ENCODE measurements at places on chromosomes 5 and 9.

GRCh38 chr5:58262226-58262625 is 197.7 kb downstream of the PLK2 start:
- peak; percentile 75 for DNase-seq

GRCh38 chr5:17429353-17429752 is 68.7 kb upstream of the TAF11L2 start:
- no peak for DNase-seq

GRCh38 chr9:97660340-97660739 is 26.7 kb downstream of the NCBP1 start:
- DNase-seq, result no peak

GRCh38 chr5:14672082-14672481 is 7.6 kb downstream of the OTULIN start:
- no peak for DNase-seq

DNA sequence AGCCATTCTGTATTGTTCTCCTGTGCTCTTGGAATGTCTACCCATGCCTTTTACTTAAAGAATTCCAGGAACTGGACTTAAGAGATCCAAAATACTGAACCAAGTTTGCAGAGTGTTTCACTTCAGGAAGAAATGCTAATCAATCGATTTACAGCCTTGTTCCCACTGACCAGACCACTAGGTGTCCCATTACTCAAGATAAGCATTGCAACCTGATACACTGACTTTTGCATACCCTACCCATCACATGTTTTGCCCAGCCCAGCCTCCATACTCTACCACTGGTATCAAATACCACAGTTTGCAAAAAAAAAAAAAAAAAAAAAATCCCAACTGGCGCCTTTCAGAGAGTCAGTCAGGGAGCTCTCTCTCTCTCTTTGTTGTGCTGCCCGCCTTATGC is 550.8 kb downstream of the CDH9 start:
- DNase-seq, result no peak

DNA sequence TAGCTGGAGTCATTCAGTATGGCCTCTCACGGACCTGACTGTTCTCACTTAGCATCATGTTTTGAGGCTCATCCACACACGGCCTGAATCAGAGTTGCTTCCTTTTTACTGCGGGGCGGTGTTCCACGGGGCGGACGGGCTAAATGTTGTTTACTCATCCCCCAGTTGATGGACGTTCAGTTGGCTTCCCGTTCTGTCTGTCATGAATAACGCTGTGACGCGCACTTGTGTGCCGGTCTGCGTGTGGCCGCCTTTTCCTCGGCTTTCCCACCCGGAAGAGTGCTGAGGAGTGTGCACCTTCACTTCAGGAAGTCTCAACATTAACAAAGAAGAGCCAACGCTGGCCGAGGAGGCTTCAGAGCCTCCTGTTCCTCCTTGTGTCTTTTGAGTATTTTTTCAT is 39.0 kb upstream of the IRX4 start:
- DNase-seq, result no peak

- peak; percentile 62 for DNase-seq
Observed at GRCh38 chr5:96904054-96904931, 28.0 kb downstream of the ERAP2 start.

GRCh38 chr9:32587901-32588300 is 14.9 kb upstream of the NDUFB6 start:
- DNase-seq, result no peak

- DNase-seq, result no peak
Observed at GRCh38 chr5:152689250-152689711, 284.2 kb upstream of the NMUR2 start.

DNA sequence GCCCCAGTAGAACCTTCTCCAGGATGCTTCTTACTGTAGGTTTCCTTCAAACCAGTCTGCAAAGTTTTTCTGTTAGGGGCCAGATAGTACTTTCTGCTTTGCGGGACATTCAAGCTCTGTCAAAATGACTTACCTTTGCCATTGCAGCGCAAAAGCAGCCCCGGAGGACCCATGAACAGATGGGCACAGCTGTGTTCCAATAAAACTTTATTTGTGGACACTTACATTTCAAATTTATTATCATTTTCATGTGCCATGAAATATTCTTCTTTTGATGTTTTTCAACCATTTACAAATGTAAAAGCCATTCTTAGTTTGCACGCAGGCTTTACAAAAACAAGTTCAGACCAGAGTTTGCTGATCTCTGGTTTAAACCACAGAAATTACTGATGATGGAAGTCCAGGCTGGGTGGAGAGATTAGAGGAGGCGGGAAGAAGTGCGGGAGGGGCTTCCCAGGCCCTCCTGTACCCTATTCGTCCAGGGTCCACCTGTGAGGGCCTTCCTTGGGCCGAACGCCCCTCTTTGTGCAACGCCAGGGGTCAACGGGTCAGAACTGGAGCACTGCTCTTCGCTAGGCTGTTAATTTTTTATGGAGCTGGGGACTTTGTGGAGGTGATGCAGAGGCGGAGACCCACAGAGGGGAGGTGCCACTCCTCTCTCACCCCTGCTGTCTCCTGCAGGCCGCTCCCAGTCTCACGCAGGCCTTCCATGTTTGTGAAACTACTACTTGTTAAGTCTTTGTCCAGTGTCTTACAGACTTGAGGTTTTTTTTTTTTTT is 7.6 kb upstream of the ASS1 start:
- DNase-seq, result no peak

DNA sequence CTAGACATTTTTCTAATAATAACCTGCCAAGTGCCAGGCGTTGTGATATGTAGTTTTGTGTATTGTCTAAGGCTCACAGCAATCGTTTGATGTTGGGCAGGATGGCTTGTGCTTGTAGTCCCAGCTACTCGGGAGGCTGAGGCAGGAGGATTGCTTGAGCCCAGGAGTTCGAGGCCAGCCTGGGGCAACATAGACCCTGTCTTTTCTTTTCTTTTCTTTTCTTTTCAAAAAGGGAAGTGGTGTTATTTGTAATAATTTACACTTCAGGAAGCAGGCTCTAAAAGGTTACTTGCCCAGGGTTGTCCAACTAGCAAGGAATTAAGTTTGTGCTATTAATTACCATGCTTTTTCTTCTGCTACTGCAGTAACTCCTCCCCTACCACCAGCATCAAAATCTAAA is 3.2 kb downstream of the ZNF131 start:
- no peak for DNase-seq

GRCh38 chr9:93090091-93090655 is 5.8 kb upstream of the CARD19 start:
- no peak for DNase-seq

- no peak for DNase-seq
Observed at GRCh38 chr5:151461312-151461711, 13.9 kb downstream of the SLC36A1 start.

- no peak for DNase-seq
Observed at GRCh38 chr5:107567901-107568671, 102.7 kb downstream of the EFNA5 start.

- peak; percentile 47 for DNase-seq
Observed at GRCh38 chr9:77011973-77012821, 7.3 kb upstream of the FOXB2 start.

GRCh38 chr5:11520241-11520930 is 383.9 kb downstream of the CTNND2 start:
- no peak for DNase-seq

GRCh38 chr5:138360941-138361452 is 8.5 kb downstream of the KDM3B start:
- DNase-seq, result no peak

DNA sequence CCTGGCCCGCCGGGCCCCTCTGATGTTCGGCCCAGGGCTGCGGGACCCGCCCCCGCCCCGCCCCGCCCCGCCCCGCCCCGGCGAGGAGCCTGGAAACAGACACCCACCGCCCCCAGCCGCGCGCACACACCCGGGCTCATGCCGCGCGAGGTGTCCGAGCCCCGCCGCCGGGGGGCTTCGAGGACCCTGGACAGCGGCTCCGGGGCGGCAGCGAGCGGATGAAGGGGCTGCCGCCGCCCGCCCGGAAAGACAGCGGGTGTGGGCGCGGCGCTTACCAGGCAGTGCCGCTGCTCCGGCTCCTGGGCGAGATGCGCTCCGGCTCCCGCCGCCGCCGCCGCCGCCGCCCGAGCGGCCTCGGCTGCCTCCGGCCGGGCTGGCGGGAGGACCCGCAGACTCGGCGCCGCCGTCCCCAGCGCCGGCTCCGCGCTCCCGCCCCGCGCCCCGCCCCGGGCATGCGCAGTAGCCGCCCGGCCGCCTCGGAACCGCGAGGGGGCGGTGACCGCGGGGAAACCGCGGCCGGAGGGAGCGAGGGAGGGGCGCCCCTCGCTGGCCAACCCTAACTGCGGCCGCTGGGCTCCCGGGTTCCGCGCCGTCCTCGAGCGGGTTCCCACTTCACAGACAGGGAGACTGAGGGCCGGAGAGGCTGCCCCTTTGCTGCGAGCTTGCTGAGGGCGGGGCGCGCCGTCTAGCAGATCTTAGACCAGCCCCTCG is at the start of gene GPRIN1:
Gene GPRIN1 (minus strand): TSS at position 433 of the 711 bp plus-strand sequence. CDS start 10,322 bp downstream, outside the sequence.
- DNase-seq, result peak; percentile 67

DNA sequence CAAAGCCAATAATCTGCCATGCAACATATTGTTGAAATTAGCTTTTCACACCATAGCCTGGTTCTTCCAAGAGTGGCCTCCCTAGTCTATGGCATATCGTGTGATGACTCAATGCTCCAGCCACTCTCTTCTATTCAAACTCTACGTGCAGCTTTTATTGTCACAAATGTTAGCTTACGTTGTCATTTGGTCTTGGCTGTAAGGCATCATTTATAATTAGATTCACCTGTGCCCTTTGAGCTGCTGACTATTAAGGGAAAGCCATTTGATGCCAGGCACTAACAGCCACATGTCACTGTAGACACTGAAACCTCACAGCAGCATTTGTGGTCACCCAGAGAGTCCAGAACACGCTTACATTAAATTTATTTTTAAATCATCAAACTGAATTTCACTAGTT is 66.8 kb downstream of the APBA1 start:
- DNase-seq, result no peak

GRCh38 chr5:139058121-139058520 is 140.0 kb downstream of the SIL1 start:
- DNase-seq, result peak; percentile 84

DNA sequence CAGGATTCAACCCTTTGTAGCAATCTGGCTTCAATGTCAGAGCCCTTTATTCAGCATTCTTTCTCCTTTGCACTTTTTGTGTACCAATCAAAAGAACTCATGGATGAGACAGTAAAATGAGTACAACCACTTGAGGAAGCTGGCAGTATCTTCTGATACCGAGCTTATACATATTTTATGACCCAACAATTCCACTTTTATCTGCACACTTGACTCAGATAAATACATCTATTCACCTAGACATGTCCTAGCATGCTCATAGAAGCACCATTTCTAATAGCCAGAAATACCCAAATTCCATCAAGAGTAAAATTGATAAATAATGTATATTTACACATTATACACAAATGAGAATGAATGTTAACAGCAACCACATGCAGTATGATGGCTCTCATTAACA is 111.2 kb upstream of the PTGER4 start:
- no peak for DNase-seq

All from EH (cell line).